ENCODE measurements at places on chromosomes 1 and 21.

DNA sequence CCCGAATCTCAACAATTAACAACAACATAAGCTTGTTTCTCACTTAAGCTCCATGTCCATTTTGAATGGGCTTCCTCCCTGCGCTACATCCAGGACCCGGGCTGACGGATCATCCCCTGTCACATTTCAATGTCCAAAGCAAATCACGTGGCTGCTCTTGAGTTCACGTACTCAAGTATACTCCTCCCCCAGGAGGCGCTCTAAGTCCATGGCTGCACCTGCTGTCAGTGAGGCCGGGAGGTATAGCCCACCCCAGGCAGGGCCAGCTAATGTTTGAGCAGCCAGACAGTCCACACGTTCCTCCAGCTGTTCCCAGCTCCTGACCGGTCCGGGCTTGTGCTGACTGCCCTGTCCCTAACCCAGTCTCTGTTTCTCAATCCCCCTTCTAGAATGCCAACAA, 220.8 kb downstream of the SLC35F3 start:
- peak; percentile 83 for DNase-seq

DNA sequence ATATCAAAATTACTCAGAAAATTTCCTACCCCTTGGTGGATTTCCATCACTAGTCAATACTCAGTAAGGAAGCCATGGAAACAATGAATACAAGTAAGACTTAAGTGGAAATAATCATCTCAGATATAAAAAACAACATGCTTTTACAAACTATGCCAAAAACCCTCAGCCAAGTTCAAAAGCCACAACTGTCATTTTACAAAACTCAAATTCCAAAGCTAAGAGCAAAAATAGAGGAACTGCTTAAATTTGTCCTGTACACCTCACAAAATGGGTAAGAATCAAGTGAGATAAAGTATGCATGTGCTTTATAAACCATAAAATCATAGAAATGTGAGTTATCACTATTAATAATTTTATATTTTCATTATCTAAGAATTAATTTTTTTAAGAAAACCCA, 9.6 kb downstream of the TMCO1 start:
- no peak for DNase-seq

DNA sequence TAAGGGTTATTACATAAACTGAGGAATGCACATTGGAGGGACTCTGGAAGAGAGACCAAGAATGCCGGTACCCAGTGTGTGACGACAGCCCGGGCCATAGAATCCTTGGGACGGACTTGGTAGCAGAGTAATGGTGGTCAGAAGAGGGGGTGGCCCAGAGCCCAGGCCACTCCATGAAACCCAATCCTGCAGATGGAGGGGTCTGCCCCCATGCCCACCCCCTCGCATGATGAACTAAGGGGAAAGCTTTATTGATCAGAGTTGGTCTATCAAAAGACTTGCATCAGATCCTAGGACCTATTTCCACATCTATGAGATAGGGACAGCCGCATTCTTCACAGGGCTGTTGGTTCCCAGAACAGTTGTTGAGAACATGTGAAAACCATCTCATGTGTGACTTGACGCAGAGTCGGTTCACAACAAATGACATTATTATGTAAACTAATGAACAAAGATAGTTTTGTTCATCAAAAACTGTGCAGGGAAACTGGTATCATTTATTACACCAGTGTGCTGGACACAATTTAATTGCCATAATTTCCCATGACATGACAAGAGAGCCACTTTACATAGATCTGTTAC, 21.5 kb upstream of the SDC3 start:
- DNase-seq, result no peak

DNA sequence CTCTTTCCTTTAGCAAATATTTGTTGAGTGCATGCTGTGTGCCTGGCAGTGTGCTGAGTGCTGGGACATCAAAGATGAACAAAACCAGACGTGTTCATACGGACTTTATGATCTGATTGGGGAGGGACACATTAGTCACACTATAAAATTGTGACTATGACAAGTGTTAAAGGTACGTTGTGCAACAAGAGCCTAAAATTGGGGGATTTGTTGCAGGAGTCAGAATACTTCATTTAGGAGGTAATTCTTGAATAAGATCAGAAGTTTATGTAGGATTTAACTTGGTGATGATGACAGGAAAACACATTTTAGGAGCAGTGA, 29.6 kb downstream of the B3GALT2 start:
- DNase-seq, result no peak

- DNase-seq, result no peak
Observed at GRCh38 chr21:44737706-44738354, 26.5 kb upstream of the TSPEAR start.

DNA sequence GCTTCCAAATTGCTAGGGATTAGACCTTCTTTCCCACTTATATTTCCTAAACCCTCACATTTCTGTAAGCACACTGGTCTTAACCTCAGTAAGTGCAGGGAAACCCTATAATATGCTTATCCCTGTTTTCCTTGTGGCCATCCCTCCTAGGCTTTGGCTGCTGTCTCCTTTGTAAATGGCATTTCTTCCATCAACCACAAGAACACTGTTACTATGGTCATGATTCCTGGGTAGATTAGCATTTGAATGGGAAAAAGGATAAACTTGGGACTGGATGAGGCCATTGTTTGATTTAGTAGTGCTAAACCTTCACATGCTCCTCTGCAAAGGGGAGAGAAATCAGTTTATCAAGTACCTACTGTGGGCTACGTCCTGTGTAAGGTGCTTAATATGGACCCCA, 16.2 kb upstream of the AGO3 start:
- no peak for DNase-seq

Data from iPS-NIHi11 (cell line).